Lung microvascular endothelial cell (primary cell): ENCODE measurements at places on chromosomes 7 and 10.

DNA sequence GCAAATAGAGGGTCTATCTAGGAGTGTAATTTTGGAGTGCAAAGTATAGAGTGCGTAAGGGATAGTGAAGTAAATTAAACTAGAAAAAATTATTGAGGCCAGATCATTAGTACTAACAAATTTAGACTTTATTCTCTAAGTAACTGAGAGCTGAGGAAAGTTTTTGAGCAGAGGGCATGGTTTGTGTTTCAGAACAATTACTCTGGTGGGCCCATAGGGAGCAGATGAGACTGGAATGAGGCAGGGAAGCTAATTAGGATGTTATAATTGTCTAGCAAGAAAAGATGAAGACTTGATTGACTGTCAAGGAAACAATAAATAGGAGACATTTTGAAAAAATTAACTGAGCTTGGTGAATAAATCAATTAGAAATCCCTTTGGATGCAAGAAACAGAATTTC is 37.8 kb upstream of the IMMP2L start:
- DNase-seq = no peak

DNA sequence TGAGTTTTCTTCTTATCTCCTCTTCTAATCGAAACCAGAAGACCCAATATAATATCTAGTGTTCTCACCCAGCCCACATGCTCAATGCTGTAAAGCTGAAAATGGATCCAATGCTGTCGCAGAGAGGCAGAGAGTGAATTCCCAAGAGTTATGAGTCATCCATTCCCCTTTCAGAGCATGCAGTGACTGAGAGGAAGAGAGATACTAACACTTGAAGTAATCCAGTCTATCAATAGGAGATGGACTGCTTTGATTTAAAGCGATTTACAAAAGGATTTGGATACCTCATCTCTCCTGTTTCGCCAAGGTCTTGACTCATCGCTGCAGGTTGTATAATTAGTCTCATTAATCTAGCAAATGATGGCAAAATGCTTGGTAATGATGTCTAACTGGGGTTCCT is 41.5 kb upstream of the PRKCQ start:
- DNase-seq = no peak

DNA sequence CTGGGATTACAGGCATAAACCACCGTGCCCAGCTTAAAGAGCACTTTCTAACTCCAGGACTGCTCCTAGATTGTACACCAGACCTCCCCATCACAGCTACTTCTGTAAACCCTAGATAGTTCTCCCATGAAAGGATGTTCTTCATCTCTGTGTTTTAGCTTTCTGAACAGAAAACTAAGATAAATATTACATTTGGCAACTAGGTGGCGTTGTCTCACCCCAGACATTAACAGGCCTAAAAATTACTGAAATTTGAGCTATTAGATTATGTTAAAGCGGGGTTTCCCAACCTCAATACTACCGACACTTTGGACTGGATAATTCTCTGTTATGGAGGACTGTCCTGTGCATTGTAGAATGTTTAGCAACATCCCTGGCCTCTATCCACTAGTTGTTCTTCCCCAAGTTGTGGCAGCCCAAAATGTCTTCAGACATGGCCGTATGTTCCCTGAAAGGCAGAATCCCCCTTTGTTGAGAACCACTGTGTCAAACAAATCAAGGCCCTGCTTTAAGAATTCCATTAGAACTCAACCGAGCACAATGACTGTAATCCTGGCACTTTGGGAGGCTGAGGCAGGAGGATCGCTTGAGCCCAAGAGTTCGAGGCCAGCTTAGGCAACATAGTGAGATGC is 19.1 kb downstream of the ATOH7 start:
- DNase-seq = peak; percentile 28

GRCh38 chr7:82685214-82685613 is 241.6 kb upstream of the CACNA2D1 start:
- no peak for DNase-seq

GRCh38 chr10:91636892-91637291 is 4.0 kb upstream of the PPP1R3C start:
- no peak for DNase-seq

- DNase-seq = no peak
Measured at GRCh38 chr7:130993671-130994365, 259.8 kb upstream of the KLF14 start.

- DNase-seq = peak; percentile 44
Measured at GRCh38 chr7:44767912-44768627, 19.4 kb downstream of the ZMIZ2 start.

- peak; percentile 53 for DNase-seq
Measured at GRCh38 chr7:121032645-121033460, 44.3 kb downstream of the CPED1 start.

GRCh38 chr7:55588379-55588699 is 16.0 kb upstream of the VOPP1 start:
- DNase-seq = no peak

DNA sequence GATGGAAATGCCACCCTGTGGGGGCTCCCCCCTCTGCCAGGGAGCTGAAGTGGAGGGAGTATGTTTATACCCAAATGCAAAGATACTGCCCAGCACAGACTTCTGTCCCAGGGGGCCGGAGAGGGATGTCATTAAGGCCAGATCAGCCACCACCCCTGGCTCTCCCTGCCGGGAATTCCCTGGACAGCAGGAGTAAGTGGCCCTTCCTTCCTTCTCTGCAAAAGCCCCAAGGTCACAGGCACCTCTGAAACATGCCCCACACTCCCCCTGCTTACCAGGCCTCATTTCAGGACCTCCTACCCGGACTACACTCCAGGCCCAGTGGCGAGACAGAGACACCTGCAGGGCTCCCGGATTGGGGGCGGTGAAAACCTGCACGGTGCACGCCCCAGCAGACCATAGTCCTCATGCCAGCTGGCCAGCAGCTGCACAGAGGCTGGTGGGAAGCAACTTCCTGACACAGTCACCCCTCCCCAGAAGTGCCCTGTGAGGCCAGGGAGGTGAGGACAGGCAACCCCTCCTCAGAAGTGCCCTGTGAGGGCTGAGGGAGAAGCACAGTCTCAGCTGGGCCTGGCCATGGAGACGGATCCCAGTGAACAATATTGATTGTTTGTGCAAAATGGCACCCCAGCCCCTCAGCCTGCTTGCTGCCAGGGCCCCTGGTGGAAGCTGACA is 33.0 kb upstream of the RET start:
- DNase-seq = no peak

DNA sequence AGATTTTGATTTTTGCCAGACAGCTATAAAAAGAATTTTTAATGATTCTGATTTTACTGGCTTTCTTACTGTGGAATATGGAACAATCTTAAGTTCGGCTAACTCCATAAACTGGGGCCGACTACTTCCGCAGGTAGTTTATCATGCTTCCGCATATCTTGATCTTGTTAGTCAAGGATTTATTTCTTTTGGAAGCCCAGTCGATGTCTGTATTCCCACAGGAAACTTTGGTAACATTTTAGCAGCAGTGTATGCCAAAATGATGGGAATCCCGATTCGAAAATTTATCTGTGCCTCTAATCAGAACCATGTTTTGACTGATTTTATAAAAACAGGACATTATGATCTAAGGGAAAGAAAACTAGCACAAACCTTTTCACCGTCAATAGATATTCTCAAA is 8.1 kb downstream of the THNSL1 start:
- peak; percentile 4 for DNase-seq

GRCh38 chr10:10617686-10618085 is 400.0 kb upstream of the CELF2 start:
- no peak for DNase-seq

DNA sequence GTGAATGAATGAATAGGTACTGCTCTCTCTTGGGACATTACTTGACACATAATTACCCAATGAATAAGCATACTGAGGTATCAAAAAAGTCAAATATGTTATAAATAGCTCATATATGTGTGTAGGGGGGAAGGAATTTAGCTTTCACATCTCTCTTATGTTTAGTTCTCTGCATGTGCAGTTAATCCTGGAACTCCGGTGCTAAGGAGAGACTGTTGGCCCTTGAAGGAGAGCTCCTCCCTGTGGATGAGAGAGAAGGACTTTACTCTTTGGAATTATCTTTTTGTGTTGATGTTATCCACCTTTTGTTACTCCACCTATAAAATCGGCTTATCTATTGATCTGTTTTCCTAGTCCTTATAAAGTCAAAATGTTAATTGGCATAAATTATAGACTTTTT is 1.2 kb downstream of the CFTR start:
- no peak for DNase-seq
